Dorsolateral prefrontal cortex (tissue), 122 donors: ENCODE measurements at places on chromosomes 6 and 20.
A peak's percentile ranks its signal among the peaks of the same experiment; 100 is the strongest.

DNA sequence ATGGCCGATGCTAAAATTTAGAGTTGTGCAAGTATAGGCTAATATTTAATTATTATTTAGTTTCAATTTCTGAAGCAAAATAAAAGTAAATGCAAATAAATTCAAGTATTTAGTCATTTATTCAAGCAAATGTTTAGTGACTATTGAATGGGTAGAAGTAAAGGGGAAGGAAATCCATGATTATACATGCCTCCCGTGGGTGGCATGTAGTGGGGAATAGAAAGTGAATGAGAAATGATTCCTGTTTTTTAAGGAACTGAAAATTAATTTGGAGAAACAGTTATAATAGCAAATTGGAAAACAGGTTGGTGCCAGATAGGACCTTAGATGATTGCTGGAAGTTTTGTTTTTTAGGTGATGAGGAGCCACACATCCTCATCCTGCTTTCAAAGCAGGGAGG lies 35.4 kb downstream of the FAM229B start:
- no peak for DNase-seq

- DNase-seq, result no peak
Measured at GRCh38 chr20:61909821-61910220, 155.9 kb downstream of the TAF4 start.

DNA sequence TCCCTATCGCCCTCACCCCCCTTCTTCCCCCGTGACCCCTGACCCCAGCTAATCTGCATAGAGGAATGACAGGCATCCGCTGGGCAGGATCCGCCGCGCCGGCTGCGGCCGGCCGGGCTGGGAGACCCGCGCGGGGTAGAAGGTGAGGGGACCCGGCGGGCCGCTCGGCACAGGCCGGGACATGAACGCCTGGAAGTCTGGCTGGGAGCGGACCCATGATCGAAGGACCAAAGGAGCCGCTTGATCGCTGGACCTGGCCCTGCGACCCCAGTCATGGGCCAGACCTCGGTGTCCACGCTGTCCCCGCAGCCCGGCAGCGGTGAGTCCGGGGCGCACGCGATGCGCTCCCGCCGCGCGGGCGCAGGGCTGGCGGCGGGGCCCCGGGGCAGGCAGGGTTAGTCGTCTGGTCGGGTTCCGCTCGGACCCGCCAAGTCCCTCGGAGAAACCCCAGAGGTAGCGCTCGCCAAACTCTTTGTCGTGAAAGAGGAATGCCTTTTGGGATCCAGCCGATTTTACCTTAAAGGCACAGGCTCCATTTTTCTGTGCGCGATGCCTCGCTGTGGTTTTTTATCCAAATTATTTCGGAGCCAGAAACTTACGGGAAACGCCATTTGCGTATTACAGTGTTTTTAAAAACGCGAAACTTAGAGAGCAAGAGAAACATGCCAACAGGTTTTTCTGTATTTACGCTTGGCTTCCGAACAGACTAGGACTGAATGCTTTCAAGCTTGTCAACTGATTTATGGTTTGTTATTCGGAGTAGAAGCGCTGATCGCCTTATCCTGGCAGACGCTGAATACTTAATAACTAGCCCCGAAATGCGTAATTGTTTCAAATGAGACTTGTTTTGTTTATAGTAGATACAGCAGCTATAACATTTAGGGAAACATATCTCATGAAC lies at the start of gene PHACTR2:
PHACTR2 (plus strand) TSS at position 75 of the 901 bp plus-strand sequence; CDS start at position 274, 199 bp downstream.
- peak; percentile 17 for DNase-seq

DNA sequence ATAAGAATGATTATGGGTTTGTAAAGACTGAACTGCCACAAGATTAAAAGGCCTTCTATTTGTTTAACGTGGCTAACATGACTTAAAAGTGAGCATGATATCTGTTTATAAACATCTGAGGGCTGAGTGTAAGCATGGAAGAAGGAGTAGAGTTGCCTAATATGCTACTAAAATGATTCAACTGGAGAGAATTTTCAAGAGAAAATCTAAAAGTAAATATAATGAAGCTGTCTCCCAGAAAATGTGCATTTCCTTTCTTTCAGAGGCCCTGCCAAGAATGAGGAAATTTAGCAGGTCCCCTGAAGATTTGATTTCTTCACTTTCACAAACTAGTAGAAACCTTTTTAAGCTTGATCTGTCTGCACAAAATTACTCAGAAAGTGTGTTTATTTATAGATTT lies 4.2 kb upstream of the EYA4 start:
- DNase-seq, result no peak

GRCh38 chr20:59391975-59392374 lies 91.6 kb downstream of the EDN3 start:
- no peak for DNase-seq

- DNase-seq, result no peak
Measured at GRCh38 chr20:62961799-62962198, 9.3 kb downstream of the SLC17A9 start.

DNA sequence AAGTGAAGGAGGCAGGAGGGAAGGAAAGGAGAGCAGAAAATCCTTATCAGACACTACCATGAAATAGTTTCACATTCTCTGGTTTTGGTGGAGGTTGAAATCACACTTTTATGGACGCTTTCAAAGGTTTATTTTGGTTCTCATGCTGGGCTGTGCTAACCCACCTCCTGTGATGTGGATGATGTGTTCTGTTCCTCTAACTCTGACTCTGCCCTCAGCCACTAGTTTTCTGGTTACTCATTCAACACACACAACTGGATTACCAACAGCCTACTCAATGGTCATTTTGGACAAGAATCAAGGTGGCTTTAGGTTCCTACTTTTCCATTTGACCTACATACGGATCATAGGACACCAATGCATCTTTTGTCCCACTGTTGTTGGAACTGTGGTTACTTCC lies 522.1 kb upstream of the BTBD3 start:
- DNase-seq, result no peak

DNA sequence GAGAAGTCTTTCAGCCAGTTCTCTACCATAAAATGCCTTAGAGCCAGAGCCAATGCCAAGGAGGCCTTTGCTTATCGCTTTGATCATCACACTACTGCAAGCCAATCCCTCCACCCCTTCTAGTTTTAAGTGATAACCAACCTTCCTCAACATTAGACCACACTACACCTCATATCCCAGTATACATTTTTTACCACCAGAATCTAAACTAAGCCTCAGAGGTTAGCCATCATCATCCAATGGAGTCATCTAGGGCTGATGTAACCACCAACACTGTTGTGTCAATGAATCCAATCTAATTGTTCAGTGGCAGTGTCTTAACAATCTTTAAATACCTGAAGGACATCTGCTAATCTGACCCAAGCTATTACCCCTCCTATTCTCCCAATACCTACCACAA lies 6.4 kb downstream of the ZUP1 start:
- DNase-seq, result no peak

GRCh38 chr20:50129662-50130355 lies 16.9 kb upstream of the UBE2V1 start:
- no peak for DNase-seq

DNA sequence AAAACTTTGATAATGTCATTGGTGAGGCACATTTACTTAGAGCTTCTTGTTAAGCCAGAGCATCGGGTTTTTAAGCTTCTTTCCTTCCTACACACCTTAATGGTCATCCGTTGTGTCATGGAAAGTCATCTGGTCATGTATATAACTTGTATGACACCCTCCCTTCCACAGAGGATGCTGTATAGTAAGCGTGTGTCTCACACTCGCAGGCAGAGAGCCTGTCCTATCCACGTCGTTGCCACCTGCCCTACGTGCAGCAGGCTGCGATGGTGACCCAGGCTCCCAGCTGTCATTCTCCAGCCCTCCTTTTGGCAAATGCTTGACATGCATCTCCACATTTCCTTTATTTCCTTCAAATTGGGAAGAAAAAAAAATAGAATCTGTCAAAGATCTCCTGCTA lies 85.6 kb downstream of the MYB start:
- no peak for DNase-seq

DNA sequence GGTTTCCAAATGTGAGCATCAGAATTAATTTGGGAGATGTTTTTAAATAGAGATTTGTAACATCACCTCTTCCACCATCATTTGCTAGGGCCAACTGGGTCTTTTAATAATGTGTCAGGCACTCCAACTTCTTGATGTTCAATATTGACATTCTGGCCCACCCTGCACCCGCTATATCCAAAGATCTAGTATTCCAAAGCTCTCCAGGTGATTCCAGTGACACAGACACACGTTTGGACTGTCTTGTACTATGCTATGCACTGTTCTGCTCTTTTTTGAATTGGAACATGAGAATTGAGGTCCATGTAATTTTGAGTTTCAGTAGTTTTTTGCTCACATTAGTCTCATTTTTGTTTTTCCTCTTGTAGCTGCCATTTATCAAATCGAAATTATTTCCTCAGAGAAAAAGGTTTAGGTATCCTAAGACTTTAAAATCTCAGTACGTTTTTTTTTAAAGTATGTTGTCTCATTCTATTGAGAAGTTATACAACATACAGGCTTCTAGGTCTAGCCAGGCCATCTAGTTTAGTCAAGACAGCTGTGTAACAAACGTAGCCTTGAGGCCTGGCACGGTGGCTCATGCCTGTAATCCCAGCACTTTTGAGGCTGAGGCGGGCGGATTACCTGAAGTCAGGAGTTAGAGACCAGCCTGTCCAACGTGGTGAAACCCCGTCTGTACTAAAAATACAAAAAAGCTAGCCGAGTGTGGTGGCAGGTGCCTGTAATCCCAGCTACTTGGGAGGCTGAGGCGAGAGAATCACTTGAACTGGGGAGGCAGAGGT lies 3.1 kb downstream of the BICRAL start:
- DNase-seq, result no peak

- DNase-seq, result no peak
Measured at GRCh38 chr6:135622081-135622480, 124.5 kb upstream of the AHI1 start.

- no peak for DNase-seq
Measured at GRCh38 chr6:149834513-149835481, 29.4 kb downstream of the LRP11 start.
